ENCODE measurements at places on chromosomes 7 and 10.

DNA sequence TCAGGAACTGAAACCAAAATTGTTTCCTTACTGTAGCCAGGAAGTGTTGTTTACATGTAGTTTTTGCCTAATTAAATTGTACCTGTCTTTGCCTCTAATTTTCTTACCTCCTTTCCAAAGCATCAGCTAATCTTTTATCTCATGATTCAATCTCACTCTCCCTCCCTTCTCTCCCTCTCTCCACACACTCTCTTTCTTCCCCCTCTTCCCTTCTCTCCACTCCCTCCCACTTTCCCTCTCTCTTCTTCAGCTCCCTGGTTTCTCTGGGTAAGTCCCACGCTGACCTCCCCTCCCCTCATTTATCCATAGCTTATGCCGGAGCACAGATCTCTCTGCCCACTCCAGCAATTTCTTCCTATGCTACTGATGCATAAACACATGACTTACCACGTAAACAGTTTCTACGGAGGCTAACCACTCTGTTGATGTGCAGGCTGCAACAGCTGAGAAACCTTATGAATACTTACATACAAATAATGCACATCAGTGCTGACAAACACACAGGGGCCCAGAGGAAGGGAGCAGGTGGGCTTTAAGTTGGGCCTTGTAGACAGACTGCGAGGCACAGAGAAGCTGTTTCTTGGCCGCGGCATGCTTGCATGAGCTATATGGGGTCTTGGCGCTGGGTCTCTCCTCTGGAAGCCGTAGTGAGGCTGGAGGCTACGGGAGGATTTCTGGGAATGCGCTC lies 174.4 kb upstream of the PLXNA4 start:
- no peak for DNase-seq

DNA sequence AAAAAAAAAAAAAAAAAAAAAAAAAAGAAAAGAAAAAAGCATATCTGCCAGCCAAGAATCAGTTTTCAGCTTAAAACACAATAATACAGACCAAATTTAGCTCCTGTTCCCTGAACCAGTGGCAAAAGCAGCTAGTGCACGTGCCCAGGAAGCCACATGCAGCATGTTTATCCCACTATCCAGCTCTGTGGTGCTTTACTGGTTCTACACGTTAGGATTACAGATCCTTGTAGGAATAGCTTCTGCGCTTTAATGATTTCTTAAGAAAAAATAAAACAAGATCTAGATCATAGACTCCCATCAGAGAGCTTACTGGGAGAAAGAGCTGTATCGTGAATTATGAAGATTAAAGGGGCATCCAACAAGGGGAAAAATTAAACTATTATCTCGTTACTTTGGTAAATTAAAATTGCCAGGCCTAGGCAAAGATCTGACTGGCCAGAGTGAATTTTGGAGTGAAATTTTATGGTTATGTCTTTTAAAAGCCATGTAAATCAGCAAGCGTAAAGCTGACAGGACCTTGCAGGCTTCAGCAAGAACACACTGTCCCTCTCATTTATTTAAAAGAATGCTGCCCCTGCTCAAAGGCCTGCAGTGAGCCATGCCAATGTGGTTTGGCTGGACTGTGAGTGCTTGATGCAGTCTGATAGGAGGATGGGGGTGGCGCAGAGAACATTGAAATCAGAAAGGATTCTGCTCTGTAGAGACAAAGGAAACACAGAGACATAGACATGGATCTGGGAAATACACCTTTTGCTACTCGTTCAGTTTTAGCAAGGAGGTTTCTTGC lies 177.3 kb upstream of the PHYHIPL start:
- DNase-seq = no peak

DNA sequence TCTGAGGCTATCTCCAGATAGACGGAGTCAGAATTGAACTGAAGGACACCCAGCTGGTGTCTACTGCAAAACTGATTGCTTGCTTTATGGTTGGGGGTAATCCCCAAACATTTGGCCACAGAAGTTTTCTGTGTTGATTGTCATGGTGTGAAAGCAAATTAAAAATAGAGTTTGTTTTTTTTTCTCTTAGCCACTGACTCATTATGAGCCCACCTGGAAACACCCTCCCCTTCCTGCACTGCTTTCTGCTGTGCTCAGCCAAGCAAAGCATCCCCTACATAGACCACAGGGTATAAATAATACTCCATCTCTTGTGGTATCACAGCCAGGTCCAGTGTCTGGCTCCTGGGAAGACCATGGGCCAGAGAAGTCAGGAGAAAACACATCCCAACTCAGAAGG lies 6.5 kb upstream of the VWC2 start:
- no peak for DNase-seq

- DNase-seq = no peak
Observed at GRCh38 chr10:43203448-43204041, 63.3 kb downstream of the RASGEF1A start.

DNA sequence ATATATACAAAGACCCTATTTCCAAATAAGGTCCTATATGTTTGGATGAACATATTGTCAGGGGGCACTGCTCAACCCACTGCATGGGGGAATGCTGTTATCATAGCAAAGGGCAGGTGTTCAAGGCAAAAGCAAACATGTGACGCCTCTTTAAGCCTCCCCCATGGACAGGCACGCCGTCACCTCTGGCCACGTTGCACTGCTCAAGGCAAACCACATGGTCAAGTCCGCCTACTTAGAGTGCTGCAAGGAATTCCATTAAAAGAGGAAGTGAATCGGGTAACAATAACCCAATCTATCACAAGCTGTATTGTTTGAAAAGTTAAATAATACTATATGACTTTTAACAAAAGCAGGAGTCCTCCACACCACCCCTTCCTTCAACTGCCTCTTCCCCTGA lies 8.8 kb upstream of the CALD1 start:
- no peak for DNase-seq

DNA sequence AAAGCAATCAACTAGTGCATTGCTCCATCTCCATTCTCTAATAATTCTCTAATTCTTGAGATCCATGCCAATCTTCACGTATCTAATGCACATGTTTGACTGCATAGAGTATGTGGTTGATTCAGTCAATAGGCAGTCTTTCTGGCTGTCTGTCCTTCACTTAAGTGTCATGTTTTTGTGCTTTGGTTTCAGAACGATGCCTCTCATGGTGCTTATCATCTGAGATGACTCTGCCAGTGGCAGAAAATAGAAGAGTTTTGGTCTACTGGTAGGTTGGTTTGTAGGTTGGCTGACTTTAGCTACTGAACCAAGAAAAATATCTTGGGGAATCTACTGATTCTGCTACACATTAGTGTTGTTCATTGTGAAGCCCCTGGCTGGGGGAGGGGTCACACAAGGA lies 364.2 kb downstream of the SFMBT2 start:
- DNase-seq = no peak

GRCh38 chr7:155621418-155621980 lies 23.0 kb upstream of the RBM33 start:
- DNase-seq = no peak

GRCh38 chr7:155979566-155979965 lies 167.3 kb upstream of the SHH start:
- no peak for DNase-seq

DNA sequence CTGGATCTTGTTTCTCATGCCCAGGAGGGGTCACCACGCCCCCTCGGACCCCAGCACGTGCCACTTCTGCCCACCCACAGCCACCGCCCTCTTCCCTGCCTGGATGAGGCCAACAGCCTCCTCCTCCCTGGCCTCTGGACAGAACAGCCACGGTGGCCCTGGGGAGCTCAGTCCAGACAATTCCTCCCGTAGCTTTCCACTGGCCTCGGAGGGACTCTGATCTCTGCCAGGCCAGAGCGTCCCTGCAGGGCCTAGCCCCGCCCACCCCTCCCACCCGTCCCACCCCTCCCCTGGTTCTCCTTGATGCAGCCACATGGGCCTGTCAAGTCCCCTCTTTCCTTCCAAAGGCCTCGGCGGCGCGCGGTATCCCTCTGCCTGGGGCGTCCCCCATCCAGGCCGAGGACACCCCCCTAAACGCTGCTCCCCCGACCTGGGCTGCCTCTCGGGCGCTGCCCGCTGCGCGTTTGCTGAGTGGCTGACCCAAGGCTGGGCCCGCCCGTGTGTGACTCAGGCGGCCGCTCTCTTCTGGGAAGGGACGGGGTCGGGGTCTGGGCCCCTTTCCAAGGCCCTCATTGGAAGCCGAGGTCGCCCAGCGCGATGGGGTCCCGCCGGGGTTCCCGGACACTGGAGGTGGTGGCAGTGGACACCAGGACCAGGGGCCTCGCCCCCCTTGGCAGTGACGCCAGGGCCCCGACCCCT lies 557 bp downstream of the TMEM120A start:
- DNase-seq = no peak

DNA sequence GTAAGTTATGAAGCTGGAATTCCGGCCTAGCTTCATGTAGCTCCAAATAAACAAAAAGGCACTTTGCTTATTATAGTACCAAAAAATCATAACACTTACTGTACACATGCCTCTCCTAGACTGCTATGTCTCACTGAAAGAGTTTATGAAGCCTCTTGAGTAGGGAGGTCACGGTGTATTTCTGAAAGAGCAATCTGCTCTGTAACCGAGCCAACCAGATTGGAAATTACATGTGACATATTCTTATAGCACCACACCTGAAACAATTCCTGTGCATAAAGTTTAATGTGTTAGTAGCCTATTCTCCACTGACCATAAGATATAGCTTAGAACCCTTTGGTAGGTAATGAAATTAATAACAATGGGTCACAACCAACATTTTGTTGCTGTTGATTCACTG lies 1.3 kb upstream of the FAM3C start:
- no peak for DNase-seq

GRCh38 chr7:96179341-96179740 lies 142.6 kb downstream of the SLC25A13 start:
- DNase-seq = no peak

GRCh38 chr10:17644485-17644943 lies 563 bp downstream of the STAM start:
- DNase-seq = no peak

GRCh38 chr7:95691464-95691863 lies 80.9 kb upstream of the DYNC1I1 start:
- no peak for DNase-seq

Data from activated effector memory CD4-positive, alpha-beta T cell treated with Interleukin-2 at 50 U/mL for 16 hours (primary cell).